GM04503 (cell line): ENCODE measurements at places on chromosomes 2 and 18.
A peak's percentile ranks its signal among the peaks of the same experiment; 100 is the strongest.

DNA sequence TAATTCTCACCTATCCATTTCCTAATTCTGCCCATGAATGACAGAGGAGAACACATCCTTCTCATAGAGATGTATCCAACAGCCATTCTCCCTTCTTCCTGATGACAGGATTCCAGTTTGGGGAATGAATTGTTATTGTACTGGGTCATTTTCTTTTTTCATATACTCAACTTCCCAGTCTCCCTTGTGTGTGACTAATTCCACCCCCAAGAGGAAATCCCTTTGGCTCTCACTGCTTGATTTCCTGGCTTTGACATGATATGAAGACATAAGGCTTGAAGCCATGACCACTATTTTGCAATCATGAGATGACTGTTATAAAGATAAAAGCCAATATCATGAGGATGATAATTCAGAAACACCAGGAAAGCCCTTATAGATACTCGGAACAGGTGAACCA is 384.7 kb upstream of the ACVR2A start:
- DNase-seq = no peak

DNA sequence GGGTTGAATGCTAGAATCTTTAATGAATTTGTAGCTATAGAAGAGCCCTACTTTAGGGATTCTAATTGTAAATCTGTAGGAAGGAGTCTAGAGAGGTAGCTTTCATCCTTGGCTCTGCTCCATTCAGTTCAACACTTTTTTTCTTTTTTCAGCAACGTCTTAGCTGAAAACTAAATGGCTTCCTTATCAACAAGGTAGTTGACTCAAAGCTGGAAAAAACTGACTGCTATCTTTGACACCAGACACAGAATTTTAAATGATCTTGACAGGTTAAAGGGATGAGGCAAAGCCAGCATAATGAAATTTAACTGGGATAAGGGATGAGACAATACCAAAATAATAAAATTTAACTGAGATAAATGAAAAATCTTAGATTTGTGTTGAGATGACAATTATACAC is 54.9 kb downstream of the TMEFF2 start:
- no peak for DNase-seq

DNA sequence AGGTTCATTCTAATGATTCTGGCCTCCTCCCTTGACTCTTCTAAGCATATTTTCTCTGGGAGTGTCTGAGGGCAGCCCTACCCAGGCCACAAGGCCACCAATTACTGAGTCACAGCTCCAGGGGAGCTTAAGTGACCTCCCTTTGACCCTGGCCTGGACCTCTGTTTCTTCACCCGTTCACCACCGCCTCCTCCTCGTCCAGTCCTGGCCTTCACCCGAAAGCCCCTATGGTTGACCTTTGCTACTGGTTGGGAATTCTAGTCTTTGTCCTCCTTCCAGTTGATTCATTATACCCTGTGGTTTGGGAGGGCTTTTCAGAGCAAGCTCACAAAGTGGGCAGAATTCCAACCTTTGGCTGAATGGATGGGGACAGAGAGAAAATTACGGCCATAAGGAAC is 72.6 kb downstream of the NRP2 start:
- peak; percentile 63 for DNase-seq

DNA sequence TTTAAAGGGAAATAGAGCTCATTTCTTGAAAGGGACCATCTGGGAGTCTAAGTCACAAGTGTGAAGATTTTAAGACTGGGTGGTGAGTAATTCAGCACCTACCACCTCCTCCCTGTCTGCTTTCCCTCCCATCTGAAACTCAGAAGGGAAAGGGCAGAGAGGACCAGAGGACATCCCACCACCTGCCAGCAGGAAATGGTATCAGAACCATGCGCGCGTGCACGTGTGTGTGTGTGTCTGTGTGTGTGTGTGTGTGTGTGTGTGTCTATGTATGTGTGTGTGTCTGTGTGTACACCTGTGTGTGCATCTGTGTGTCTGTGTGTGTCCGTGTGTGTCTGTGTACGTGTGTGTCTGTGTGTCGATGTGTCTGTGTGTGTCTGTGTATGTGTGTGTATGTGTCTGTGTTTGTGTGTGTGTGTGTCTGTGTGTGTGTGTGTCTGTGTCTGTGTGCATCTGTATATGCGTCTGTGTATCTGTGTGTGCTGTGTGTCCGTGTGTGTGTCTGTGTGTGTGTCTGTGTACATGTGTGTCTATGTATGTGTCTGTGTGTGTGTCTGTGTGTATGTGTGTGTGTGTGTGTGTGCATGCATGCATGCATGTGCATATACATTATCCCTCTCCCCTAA is 76.8 kb downstream of the ZFP36L2 start:
- no peak for DNase-seq

GRCh38 chr18:48705531-48705930 is 166.7 kb downstream of the CTIF start:
- DNase-seq = no peak

DNA sequence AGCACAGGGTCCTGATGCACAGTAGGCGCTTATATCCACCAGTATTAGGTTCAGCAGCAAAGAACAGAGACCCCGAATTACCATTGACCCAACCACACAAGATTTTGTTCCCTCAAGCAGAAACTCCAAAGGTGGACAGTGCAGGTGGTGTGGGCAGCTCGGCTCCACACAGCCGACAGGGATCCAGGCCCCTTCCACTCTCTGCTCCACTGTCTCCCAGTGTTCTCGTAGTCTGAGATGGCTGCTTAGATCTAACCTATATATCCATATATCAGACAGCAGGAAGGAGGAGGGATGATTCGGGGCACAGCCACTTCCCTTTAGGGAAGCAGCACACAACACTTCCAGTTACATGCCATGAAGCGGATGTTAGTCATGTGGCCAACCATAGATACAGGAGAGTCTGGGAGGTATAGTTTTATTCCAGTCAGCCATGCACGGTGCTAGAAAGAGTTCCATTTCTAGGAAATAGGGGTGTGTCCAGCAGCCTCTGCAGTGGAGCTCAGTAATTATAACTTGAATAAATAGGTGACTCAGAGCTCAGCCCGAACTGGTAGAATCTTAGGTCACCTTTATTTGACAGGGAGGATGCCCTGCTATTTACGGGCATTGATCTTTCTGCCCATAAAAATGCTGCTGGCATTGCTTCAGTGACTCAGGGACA is 158.9 kb downstream of the TWIST2 start:
- DNase-seq = no peak

- DNase-seq = no peak
Measured at GRCh38 chr2:2007551-2008501, 263.5 kb upstream of the PXDN start.

DNA sequence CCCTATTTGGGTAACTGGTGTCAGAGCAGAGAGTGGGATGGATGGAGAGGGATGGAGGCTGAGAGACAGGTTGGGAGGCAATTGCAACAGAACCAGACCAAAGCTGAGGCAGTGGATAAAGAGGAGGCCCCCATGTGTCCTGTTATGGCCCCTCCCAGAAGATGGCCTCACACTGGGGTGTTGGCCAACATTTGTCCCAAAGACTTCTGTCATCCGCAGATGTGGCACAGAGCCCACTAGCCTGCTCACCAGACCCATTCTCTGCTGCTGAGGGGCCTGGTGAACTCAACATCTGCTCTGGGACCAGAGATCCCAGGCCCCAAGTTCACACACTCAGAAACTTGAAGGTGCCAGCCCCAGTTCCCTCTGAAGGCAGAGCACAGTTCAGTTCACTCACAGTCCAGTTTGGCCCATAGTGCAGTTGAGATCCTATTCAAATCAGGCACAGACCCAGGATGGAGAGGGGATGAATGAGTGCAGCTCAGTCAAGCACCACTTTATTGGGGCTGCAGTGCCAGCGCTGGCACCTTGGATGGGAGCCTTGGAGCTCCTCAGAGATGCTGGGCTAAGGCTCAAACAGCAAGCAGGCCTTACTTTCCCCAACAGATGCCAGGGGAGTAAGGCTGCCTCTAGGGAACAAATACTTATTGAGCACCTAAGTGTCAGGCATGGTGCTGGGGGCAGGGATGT is 189.2 kb downstream of the ZBTB7C start:
- no peak for DNase-seq

DNA sequence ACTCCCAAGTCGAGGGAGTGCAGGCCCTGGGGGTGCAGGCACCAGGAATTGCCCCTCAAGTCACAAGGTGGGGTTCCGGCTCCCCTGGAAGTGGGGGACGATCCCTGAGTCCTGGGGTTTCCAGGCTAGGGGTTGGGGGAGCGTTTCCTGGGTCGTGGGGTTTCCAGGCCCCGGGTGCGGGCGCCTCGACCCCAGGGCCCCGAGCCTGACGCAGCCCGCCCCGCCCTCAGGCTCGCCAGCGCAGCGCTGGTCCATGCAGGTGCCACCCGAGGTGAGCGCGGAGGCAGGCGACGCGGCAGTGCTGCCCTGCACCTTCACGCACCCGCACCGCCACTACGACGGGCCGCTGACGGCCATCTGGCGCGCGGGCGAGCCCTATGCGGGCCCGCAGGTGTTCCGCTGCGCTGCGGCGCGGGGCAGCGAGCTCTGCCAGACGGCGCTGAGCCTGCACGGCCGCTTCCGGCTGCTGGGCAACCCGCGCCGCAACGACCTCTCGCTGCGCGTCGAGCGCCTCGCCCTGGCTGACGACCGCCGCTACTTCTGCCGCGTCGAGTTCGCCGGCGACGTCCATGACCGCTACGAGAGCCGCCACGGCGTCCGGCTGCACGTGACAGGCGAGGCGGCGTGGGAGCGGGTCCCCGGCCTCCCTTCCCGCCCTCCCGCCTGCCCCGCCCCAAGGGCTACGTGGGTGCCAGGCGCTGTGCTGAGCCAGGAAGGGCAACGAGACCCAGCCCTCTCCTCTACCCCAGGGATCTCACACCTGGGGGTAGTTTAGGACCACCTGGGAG is 12.0 kb downstream of the SIGLEC15 start:
- no peak for DNase-seq

DNA sequence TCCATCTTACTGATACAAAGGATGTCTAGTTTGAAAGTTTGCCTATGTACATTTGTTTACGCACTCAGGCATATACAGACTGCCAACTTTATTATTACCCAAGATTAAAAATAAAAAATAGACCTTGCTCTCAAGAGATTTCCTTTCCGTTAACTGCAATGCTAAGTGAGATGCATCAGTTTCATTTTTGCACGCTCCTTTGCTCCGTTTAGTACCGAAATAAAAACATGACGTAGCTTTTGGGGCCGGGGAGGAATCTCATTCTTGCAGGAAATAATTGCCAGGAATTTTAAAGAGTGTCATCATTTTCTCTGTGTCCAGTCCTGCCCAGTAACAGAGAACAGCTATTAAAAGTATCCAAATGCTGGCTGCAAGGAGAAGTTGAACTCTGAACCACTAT is 169.5 kb downstream of the SLC8A1 start:
- DNase-seq = no peak

DNA sequence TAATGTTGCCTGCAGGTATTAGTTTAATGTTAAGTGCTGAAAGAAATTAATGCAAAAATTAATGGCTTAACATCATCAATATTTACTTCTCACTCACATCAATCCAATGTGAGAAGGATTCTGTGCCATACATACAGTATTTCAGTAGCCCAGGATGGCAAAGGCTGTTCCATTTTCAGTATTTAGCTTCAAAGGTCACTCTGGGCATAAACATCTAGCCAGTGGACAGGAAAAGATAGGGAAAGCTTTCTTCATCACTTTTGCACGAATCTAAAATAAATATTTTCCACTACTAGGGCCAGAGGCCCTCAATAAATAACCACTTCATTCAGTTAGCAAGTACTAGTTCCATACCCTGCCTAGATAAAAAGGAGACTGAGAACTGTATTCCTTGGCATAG is 236.3 kb upstream of the VWC2L start:
- DNase-seq = no peak

DNA sequence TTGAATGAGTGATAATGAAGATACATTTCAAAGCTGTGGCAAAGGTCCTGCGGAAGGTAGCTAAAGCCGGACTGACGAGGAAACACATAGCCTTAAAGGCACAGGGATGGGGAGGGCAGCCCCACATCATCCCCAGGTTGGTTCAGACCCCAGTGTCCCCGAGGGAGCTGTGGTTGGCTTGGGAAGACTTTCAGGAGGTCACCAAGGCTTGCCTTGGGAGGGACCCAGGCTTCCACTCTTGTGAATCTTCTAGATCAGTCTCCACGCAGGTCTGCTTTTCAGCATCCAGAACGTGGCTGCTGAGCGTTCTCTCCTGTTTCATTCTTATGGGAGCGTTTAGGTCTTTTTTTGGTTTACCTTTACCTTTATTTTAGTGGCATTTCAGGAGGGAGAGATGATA is 16.8 kb downstream of the KIF1A start:
- DNase-seq = no peak

DNA sequence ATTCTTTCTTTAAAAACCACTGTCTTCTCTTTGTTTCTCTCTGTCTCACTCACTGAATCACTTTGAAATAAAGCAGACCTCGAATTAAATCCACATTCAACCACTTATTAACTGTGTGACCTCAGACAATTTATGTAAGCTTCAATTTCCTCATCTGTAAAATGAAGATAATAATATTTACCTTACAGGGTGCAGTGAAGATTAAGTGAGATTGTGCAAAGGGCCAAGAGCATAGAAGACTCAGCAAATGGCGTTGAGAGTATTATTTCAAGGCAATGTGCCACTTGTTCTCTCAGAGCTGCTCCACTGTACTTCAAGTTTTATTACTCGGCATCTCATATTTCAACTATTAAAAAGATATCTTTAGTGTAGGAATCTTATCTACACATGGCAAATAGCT is 454.2 kb upstream of the HNRNPA3 start:
- DNase-seq = no peak

DNA sequence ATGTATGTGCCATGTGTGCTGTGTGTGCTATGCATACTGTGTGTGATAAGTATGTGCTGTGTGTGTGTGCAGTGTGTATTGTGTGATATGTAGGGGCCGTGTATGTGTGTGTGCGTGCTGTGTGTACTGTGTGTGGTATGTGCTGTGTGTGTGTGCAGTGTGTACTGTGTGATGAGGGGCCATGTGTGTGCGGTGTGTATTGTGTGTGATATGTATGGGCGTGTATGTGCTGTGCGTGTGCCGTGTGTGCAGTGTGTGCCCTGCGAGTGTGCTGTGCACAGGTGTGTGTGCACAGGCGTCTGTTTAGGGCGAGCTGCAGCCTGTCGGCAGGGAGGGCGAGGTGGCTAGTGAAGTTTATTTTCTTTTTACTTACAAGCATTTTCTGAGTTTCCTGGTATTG is 16.1 kb downstream of the SNORC start:
- DNase-seq = no peak

DNA sequence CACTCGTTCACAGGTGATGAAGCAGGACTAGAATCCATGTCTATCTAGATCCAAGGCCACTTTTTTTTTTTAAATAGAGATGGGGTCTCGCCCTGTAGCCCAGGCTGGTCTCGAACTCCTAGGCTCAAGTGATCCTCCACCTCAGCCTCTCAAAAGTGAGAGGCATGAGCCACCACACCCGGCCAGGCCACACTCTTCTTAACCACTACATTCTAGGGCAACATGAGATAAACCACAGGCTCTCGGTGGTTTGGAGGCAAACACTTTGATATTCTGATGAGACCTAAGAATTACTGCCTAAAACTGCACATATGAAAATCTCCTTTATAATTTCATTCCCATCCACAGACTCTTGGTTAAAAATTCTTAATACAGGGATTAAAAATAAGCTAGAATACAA is 51.8 kb downstream of the USP34 start:
- DNase-seq = no peak

DNA sequence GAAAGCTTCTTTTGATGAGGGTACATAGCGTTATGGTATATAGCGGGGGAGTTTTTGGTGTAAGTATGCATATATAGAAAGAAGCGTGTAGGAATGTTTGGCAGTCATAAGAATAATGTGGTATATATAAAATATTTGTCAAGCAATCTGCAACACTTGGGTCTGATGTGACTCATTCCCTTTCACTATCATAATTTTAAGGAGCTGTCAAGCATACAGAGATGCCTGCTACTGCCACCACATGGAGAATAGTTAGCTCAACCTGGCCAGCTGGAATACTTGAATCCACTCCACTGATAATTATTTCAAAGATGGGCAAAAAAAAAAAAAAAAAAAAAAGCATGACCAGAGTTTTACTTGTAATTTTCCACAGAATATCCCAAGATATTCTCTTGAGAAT is 559.8 kb upstream of the REG3G start:
- DNase-seq = no peak
